ENCODE measurements at places on chromosomes 12 and 14.

DNA sequence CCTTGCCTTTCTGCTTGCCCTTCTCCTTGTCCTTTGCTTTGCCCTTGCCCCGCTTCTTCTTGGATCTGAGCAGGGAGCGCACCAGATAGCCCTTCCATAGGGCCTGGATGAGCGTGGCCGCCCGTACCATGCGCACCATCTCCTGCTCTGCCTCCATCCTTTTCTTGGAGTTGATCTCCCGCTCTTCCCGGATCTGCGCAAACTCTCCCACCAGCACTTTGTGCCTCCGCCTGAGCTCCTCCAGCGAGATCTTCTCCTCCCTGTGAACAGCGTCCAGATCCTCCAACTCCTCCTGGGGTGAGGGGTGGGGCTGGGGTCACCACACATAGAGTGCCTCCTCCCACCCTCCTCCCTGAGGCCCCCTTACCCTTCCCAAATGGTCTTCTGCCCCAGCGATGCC, 10.1 kb downstream of the RITA1 start:
- ATAC-seq = no peak

DNA sequence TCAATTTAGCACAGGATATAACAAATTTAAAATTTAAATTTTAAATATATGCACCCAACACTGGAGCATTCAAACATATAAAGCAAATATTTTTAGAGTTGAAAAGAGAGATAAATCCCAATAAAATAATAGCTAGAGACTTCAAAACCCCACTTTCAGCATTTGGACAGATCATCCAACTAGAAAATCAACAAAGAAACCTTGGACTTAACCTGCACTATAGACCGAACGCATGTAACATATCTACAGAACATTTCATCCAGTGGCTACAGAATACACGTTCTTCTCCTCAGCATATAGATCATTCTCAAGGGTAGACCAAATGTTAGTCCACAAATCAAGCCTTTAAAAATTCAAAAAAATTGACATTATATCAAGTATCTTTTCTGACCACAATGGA, 64.0 kb downstream of the SPTSSA start:
- no peak for ATAC-seq

GRCh38 chr14:101174980-101175606, 271.6 kb upstream of the RTL1 start:
- no peak for ATAC-seq

- no peak for ATAC-seq
Measured at GRCh38 chr14:74653386-74654138, 41.5 kb upstream of the LTBP2 start.

GRCh38 chr12:32583534-32583933, 95.6 kb upstream of the DNM1L start:
- ATAC-seq = no peak

DNA sequence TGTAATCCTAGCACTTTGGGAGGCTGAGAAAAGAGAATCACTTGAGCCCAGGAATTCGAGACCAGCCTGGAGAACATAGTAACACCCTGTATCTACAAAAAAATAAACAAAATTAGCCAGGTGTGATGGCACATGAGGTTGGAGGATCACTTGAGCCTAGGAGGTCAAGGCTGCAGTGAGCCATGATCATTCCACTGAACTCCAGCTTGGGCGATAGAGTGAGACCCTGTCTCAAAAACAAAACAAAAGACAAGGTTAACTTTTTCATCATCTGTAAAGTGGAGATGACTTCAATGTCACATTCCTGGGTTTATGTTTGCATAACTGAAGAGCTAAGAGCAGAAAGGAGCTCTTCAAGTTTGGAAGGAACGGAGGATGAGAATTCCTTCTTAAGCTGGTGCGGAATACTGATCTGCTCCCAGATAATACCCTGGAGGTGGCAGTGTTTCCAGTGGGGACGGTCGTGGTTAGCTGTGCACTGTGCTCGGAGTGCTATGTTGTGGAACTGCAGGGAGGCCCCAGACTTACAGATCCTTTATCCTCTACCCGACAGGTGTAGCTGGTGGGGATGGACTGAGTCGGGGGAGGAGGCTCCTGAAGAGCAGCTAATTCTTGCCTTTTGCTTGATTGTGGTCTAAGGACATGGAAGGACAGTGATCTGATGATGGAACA, 22.5 kb upstream of the BICD1 start:
- ATAC-seq = no peak

- no peak for ATAC-seq
Measured at GRCh38 chr14:99791476-99792209, 1.6 kb upstream of the EML1 start.

- no peak for ATAC-seq
Measured at GRCh38 chr12:116784238-116784612, 46.1 kb downstream of the RNFT2 start.

GRCh38 chr12:16590645-16591044, 15.3 kb downstream of the LMO3 start:
- no peak for ATAC-seq

DNA sequence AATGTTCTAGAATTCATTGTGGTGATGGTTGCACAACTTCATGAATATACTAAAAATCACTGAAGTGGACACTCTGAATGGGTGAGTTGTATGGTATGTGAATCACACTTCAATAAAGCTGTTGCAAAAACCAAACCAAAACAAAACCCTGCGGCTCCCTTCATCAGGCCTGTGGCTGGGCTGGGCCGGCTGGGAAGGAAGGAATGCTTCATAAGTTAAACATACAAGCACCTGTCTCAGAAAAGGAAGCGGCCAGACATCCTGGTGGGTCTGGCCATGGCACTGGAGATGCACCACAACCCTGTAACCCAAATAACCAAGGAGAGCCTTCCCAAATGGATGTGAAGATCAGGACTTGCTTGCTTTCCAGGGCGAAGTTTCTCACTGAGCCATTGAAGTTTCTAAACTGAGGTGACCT, 34.9 kb downstream of the TTC7B start:
- no peak for ATAC-seq

DNA sequence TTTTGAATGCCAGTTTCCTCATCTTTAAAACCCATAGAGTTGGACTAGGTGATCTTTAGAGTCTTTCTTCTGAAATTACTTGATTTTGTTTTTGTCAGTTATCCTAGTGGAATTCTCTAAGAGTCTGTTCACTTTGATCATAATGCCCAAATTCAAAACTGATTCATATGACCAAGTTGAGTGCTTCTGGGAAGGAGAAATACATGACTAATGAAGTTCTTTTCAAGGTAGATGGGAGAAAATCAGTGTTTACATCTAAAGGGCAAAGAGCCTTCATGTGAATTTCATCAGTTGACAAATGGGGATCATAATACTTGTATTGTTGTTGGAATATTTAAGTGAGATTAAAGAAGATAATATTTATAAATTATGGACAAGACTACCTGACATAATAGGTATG, 53.2 kb downstream of the ERC1 start:
- no peak for ATAC-seq

- no peak for ATAC-seq
Measured at GRCh38 chr12:24933694-24934407, 15.1 kb downstream of the BCAT1 start.

GRCh38 chr12:30181334-30181733, 397.6 kb upstream of the TMTC1 start:
- ATAC-seq = no peak

GRCh38 chr12:8088574-8088973, 6.5 kb downstream of the NECAP1 start:
- ATAC-seq = peak; percentile 89

DNA sequence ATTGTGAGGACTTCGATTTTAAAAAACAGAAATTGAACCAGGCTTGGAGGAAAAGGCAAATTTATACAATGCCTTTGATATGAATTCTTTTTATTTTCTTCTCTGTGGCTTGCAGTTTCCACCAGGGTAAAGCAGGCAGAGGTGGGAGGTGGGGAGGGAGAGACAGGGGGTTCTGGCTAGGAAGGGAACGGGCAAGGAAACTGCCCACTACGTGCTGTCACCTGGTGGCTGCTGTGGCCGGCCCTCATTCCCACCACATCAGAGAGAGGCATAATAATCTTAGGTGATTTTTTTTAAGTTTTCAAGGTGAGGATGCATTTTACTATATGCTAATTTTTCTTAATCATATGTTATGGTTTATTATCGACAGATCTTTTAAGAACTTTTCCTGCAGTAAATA, 145.8 kb downstream of the CACNA1C start:
- ATAC-seq = no peak

GRCh38 chr12:21797539-21797938, 23.0 kb upstream of the KCNJ8 start:
- ATAC-seq = no peak

- peak; percentile 94 for ATAC-seq
Measured at GRCh38 chr12:67759829-67760228, 111.3 kb downstream of the DYRK2 start.

GRCh38 chr14:51430633-51431032, 190.6 kb downstream of the TMX1 start:
- ATAC-seq = no peak

DNA sequence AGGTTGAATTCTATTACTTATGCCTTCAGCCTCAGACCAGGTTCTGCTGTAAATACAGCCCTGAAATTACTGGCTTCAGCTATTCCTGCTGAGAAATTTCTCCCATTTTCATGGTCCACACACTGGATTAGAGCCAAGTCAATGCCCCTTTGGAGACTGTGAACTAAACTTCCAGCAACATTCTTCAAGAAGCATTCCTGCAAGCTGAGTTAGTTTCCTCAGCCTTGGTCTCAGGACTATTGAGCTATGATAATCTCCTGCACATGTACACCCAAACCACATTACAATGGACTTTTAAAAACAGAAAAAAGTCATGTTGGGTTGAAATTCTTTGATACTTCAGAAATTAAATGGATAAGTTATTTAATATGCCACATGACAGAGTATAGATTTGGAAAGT, 58.0 kb upstream of the AVPR1A start:
- ATAC-seq = no peak

- ATAC-seq = no peak
Measured at GRCh38 chr14:55238019-55238680, 33.1 kb upstream of the FBXO34 start.

DNA sequence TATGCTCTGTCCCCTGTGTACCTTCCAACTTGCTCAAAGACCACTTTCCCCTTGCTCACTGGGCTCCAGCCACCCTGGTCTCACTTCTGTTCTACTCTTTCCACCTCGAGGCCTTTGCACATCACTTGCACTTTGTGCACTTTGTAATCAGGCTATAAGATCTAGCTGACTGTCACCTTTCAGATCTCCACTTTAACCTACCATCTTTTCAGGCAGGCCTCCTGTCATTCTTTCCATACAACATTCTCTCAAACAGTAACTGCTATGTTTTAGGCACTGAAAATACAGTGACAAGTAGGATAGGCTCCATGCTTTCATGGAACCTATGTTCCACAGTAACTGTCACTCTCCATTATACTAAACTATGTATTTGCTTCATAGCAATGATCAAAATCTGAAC, 14.0 kb downstream of the CPM start:
- ATAC-seq = peak; percentile 51

GRCh38 chr14:44403193-44403592, 103.9 kb downstream of the FSCB start:
- no peak for ATAC-seq

- peak; percentile 64 for ATAC-seq
Measured at GRCh38 chr12:9669534-9669933, at the start of gene CLEC2D. Gene CLEC2D (plus strand): TSS chr12:9669713. CDS start chr12:9669735, 22 bp downstream.

DNA sequence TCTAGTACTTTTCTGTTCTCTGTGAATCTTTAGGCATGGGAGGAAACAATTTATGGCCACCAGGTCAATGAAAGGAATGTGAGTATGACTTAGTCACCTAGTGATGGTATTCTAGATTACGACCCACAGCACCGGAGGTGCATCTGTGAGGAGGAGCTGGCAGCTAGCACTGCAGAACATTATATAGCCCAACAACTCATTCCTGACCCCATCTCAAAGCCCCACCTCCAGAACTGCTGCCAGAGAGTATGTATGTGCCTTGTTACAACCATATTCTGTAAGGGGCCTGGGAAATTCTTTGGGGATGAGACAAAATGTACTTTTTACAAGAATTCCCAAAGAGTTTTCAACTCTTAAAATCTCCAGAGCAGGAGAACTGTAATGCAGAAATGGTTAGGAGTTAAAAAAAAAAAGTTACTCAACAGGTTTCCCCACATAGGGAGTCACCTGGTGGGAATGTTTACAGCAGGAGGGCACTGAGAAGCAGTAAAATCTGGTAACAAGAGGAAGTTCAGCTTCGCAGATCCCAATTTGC, 34.9 kb upstream of the CERS5 start:
- no peak for ATAC-seq

- ATAC-seq = no peak
Measured at GRCh38 chr12:68609998-68610369, 715 bp upstream of the RAP1B start.

- peak; percentile 66 for ATAC-seq
Measured at GRCh38 chr14:105070760-105071137, 5.5 kb upstream of the GPR132 start.

GRCh38 chr14:92880351-92880750, 42.6 kb upstream of the CHGA start:
- ATAC-seq = no peak

- no peak for ATAC-seq
Measured at GRCh38 chr12:55642267-55642666, 5.6 kb downstream of the OR10P1 start.

- ATAC-seq = peak; percentile 57
Measured at GRCh38 chr12:50188875-50189575, 21.9 kb upstream of the CERS5 start.

DNA sequence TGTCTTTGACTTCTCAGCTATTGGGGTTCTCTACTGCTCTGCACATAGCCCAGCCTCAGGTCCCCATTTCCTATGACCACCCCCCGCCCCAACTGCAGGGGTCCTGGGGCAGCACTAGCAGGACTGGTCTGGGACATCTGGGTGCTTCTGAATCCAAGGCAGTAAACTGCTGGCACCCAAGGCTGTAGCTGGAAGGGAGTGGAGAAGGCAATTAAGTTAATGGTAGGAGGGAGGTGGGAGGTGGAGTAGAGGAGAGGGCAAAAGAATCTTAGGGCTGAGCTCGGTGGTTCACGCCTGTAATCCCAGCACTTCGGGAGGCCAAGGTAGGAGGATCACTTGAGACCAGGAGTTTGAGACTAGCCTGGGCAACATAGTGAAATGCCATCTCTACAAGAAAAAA, 11.5 kb downstream of the PLEK2 start:
- ATAC-seq = no peak

- no peak for ATAC-seq
Measured at GRCh38 chr14:100834082-100834793, 8.3 kb downstream of the MEG3 start.

- ATAC-seq = no peak
Measured at GRCh38 chr12:30764251-30764650, 9.5 kb upstream of the CAPRIN2 start.

GRCh38 chr12:125346362-125346761, 281.1 kb downstream of the AACS start:
- ATAC-seq = no peak

All from activated T-helper 17 cell treated with anti-CD3 and anti-CD28 coated beads, Interleukin-2, amount 50 U/mL, for 72 hours (primary cell).